ENCODE measurements at places on chromosomes 7 and 10.

DNA sequence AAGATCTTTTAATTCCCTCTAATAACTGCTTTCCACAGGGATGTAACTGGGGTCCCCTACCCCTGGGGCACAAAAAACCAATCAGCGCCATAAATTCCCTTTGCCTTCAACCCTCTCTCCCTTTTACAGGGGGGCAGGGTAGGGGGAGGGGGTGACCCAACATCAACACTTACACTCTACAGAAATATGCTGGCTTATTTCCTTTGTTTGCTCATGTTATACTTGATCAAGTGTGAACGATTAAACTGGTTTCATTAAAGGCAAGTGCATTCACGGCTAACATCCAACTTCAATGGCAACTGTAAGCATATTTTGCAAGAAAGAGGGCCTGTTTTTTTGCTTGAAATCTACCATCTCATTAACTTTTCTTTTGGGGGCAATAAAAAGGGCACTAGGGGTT lies 2.9 kb downstream of the CTBP2 start:
- peak; percentile 22 for DNase-seq

DNA sequence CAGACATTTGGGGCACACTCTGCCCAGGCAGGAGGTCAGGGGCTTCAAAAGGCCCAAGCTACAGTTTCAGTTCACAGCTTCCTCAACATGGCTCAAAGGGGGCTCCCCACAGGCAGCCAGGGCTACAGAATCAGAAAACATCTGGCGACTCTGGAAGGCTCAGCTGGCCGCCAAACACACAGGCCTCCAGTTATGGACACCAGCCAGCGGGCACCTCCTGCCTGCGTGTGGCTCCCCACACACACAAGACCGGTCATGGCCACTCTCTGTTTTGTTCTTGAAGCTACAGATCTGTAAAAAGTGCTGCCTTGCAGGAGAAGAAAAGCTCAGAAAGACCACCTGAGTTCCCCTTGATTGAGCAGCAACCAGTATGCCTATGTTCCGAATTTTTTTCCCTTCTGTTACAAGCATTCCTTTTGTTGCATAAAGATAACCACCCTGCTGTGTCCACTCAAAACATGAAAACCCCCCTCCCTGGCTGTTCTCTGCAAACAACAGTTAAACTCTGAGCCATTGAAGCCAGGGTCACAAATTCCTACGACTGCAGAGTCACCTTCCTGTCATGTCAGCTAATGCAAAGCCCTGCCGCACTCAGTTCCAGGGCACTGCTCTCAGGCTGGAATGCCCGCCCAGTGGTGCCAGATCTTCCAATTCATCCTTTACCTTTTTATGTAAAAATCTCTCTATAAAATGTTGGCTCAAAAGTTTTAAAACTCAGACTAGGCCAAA lies 33.6 kb downstream of the VSTM4 start:
- DNase-seq, result no peak

- DNase-seq, result no peak
Measured at GRCh38 chr7:155228894-155229293, 68.8 kb upstream of the INSIG1 start.

DNA sequence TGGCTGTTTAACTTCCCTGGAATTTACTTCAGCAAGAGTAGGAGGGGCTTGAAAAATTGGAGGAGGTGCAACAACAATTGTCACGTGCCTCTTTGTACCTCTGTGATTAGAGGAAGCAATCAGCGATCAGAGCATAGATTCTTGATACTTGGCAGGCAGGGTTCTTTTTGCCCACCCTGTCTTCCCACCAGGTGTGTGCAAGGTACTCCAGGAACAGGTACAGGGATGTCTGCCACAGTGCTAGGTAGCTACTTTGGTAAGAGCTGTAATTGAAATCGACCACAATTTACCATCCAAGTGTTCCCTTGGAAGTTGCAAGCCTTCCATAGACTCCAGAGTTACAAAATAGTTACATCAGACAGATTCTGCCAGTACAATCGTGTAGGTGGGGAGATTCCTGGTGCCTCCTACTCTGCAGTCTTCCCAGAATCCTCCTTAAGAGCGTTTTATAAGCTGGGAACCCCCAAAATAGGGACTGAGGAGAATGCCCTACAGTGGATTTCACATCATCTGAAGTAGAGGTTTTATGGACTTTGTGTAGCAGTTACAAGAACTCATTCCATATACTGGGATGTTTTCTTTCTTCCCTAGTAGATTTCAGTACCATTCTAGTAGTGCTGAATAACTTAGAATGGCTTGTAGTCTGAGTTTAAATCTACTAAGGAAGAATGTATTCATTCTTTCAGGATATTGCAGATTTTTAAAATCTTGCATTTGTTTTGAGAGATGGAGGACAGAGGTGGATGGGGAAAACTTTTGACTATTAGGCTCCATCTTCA lies 101.9 kb downstream of the EXOC4 start:
- no peak for DNase-seq

DNA sequence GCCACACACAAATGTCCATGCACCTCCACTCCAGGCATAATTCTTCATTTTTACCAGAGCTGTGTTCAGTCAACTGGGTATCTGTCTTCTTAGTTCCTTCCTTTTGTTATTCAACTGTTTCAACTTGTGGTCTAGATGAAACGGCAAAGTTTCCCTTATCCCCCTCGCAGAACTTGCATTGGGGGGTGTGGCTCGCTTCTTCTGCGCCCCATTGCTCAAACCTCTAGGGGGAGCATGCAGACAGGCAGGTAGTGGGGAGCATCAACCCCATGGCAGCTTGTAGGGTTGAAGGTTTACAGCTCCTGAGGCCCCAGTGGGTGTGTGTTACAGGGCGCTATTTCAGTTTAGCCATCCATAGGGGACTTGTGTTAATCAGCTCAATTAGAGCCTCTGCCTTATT lies 38.3 kb upstream of the COBL start:
- no peak for DNase-seq

All from NCI-H2029 (cell line).